ENCODE measurements at places on chromosomes 13 and 19.

GRCh38 chr13:31094331-31095015 is 67.2 kb downstream of the HSPH1 start:
- no peak for DNase-seq

DNA sequence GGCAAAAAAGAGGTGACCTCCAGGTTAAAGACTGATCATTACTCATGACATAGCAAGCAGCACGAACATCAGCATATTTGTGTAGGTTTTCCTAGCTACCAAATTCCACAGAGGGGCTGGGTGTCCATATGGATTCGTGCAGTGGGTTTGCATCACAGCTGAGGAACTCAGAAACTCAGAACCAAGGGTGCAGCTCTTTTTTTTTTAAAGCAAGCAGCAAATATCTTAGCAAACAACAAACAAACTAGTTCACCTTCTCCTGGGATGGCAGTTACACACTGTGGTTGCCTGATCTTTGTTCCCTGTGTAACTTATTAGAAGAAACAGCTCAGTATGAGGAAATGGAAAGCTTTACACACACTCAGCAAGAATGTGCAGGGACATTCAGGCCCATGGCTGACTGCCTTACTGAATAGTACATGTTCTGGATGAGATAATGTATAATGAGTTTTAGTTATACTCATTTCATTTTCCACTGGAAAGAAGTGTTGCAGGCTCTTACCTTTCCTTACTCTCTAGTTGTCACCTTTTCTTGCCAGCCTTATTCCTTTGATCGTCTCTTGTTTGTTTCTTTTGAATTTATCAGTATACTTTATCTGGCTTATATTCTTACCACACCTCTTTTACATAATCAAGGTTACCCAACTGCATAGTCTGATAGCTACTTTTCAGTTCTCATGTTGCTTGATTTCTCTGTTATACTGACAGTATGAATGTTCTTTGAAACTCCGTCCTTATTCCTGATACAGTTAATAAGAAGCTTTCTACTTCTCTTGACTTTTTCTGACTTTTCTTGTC is 4.3 kb downstream of the NDFIP2 start:
- no peak for DNase-seq

DNA sequence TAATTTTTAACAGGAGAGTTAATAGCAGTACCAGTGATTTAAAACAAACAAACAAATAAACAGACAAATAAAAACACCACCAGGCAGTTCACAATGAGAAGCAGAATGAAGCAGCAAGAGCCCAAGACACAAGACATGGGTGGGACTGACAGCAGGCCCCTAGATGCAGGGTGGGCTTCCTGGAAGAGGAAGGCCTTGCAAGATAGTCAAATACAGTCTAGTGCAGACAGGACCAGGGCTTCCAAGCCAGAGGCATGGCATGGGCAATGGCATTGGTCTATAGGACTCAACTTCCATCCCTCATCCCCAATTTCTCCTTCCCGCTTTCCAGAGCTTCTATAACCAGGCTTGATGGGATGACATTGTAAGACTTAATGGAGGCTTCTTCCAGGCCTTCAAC is 645.1 kb downstream of the UQCRFS1 start:
- DNase-seq: no peak

- no peak for DNase-seq
Measured at GRCh38 chr19:55550321-55550650, 4.9 kb upstream of the SBK3 start.

DNA sequence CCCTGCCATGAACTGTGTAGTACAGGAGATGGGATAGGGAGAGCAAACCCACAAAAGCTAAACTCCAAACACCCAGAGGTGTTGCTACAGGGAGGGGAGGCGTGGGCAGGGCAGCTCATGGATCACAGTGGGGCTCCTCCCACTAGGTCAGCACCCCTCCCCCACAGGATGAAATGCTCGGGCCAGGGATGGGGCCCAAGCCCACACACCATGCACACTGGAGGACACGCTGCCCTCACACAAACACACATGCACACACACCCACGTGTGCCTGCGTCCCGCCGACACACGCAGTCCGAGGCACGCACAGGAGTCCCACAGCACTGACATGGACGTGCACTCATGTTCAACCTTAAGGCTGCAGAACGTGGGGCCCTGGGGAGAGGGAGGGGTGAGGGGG is 6.0 kb upstream of the CCNP start:
- DNase-seq: no peak

- no peak for DNase-seq
Measured at GRCh38 chr13:57627663-57628062, 3.9 kb upstream of the PCDH17 start.

DNA sequence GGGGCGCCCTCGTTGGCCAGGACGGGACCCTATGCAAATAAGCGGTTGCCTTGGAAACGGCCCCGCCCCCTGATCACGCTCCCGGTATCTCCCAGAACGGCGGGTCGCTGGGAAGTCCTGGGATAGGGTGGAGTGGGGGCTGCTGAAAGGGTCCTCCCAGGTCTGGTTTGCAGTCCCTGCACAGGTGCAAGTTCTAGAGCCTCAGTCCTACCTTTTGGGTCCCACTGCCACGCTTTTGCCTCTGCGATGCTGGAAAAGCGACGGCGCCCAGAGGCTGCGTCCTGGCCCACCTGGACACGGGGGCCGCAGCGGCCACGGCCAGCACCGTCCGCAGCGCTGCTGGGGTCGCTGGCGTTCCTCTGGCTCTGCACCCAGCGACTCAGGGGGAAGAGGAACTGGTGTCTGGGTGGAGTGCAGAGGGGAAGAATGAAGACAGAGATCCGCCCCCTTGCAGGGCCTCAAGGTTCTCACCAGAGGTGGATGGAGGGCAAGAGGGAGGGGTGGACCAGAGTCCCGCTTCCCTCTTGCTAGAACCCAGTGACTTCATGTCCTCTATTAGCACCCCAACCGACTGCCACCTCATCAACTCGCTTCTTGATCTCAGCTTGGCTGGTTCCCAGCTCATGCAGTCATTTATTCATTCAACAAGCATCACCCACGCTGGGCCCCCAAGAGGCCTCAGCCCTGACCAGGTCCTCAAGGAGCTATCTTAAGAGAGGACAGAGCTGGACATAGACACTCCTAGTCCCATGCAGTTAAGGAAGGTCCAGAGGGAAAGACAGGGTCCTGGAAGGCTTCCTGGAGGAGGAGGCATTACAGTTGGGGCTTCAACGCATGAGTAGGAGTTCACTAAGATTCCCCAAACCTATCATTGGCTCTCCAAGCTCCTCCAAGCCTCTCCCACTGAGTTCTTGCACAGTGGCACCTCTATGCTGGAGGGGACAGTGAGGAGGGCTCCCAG is at the start of gene LRRC25:
TSS of gene LRRC25 (minus strand) at position 381 of the 961 bp plus-strand sequence. CDS start 659 bp downstream, outside the sequence.
- no peak for DNase-seq

DNA sequence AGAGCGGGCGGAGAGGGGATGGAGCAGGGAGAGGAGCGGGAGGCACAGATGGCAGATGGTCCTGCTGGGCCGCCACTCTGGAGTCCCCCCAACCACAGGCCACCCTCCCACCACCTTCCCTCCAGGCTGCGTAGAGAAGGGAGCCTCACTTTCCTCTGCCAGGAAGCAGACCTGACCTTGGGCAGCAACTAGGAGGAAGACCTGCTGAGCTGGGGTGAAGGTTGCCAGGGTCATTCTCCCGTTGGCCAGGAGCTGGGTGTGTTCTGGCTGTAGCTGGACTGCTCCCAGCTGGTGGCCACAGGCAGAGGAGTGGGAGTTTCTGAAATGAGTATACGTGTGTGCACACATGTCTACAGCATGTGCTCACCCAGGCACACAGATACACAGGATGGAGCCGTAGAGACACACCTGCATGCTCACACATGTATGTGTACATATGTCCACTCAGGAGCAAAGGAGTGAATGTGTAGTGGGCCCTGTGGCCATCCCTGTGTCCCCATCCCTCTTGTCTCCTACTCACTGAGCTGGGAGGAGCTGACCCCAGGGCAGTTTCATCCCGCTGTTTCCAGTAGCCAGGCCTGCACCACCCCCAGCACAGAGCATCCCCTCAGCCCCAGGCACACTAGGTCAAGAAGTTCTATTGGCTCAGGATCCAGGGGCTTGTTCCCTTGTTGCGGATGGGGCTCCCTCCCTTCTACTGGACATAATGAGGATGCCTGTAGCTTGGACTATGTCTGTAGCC is 53.0 kb downstream of the CHST8 start:
- no peak for DNase-seq

- peak; percentile 34 for DNase-seq
Measured at GRCh38 chr13:32031025-32031814, at the start of gene FRY. Gene FRY, plus strand, starts transcription at chr13:32031774. Its CDS starts 22 bp downstream, at chr13:32031796.

- no peak for DNase-seq
Measured at GRCh38 chr13:108674346-108674745, 44.9 kb downstream of the MYO16 start.

DNA sequence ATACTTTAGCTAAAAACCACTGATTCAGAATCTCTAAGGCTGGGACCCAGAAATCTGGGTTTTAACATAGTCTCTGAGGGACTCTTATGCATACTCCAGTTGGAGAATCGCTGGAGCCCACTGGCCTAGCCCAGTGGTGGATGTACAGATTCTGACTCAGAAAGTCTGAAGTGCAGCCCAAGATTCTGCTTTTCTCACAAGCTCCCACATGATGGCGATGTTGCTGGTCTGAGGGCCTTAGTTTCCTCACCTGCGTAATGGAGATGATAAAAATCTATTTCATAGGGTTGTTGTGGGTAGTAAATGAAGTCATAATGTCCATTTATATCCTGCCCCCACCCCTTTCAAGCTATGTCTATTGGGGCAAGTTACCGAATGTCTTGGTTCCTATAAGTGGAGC is 7.7 kb upstream of the CDADC1 start:
- peak; percentile 21 for DNase-seq

GRCh38 chr13:111216166-111216960 is 101.3 kb downstream of the ARHGEF7 start:
- peak; percentile 12 for DNase-seq

GRCh38 chr13:30580852-30581502 is 36.7 kb upstream of the USPL1 start:
- no peak for DNase-seq

DNA sequence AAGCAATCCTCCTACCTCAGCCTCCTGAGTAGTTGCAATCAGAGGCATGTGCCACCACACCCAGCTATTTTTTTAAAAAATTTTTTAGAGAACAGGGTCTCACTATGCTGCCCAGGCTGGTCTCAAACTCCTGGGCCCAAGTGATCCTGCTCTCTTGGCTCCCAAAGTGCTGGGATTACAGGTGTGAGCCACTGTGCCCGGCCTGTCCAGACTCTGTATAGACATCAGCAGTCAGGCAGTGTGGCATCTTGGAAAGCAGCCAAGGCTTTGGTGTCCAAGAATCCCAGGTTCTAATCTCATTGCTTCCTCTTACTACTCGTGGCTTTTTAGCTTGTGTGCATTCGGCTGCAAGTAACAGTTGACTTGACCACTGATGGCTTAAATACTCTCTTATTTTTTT is 43.4 kb downstream of the BICRA start:
- DNase-seq: no peak

GRCh38 chr13:44921931-44922758 is 67.1 kb downstream of the NUFIP1 start:
- no peak for DNase-seq

GRCh38 chr13:114087430-114087829 is 45.0 kb downstream of the RASA3 start:
- no peak for DNase-seq

DNA sequence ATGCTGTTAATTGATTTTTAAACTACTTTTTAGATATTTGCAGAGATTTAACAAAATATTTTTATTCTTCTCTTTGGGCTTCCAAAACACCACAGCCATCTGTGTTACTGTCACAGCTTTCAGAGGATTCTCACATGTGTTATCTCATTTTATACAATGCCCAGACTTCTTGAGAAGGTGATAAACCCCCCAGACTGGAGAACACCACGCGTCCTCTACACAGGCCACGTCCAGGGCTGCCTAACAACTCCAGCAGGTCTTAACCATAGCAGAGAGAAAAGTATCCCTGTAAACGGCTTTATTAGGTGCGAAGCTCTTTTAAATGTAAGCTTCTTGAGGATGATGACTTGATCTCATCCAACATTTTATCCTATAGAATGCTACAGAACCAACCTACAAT is 2.0 kb downstream of the GPR183 start:
- DNase-seq: no peak

GRCh38 chr13:108963846-108964600 is 334.6 kb downstream of the MYO16 start:
- DNase-seq: no peak

GRCh38 chr19:23254141-23254910 is 4.1 kb upstream of the ZNF724 start:
- DNase-seq: no peak

DNA sequence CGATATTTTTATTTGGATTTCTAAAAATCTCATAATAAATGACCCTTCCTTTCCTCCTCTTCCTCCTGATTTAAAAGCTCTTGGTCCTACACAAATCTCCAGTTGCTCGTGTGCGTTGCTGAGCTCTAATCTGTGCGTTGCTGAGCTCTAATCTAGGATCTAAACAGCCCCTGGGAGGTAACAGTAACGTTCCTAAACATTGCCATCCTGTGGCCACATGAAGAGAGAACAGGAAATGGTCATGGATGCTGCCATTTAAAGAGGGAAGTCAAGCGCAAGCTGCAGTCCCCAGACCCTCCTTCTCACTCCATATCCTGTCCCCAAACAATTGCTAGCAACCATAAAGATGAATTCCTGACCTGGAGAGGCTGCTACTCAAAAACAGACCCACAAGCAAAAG is 170.8 kb downstream of the NUFIP1 start:
- DNase-seq: no peak

DNA sequence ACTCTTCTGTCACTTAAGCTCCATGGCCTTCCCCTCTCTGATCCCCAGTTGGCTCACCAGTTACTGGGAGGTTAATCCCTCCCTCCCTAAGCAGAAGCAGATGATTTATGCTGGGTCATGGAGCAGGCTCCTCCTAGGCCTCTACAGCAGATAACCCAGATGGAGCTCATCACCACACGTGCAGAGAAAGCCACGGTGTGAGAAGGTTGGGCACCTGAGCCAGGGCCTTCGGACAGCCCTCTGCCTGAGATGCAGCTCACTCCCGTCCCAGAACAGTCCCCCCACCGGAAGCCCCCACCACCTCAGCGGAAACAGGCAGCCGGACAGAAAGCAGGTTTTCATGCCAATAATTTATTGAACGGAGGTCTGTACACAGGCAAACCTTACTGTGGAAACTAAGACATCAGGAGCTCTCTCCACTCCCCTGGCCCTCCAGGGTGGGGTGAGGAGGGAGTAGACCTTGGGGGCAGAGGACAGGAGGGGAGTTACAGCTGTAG is 9.8 kb downstream of the ZNF526 start:
- no peak for DNase-seq

GRCh38 chr13:98216711-98217285 is 39.7 kb upstream of the RNF113B start:
- DNase-seq: no peak

DNA sequence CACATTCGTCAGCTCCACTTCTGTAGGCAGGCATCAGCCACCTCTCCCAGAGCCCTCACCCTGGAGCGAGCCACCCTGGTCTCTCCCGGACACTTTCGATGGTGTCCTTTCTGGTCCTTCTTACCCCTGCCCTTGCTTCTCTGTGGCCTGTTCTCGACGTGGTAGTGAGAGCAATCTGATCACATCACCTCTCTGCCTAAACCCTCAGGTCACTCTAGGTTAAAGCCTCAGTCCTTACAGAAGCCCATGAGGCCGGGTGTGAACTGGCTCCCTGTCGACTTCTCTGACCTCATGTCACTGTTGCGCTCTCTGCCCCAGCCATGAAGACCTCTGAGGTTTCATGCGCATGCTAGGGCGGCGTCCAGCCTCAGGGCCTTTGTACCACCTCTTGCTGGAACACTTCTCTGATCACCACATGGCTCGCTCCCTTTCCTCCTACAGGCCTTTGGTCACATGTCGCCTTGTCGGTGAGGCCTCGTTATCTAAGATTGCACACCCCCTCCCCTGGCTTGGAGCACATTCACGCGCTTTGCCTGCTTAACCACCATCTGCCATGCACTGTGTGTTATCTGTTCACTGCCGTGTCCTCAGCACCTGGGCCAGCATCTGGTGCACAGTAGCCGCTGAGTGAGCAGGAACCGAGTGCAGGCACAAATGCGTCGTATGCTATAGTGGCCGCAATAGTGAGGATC is 101.5 kb downstream of the DPF1 start:
- no peak for DNase-seq

Measured in stimulated activated CD4-positive, alpha-beta T cell treated with anti-CD3 and anti-CD28 coated beads, Interleukin-2, amount 100 ng/mL, for 48 hours (primary cell).